Urinary bladder (tissue), 4 donors: ENCODE measurements at places on chromosomes 1 and 21. TPM values are rescaled to one million over a fixed set of nuclear protein-coding genes. Genes with fewer than 3 reads are reported as not detected.

IL20 gene
- not detected for total RNA-seq

HSF2BP gene
- 1.1 TPM for total RNA-seq

DAB1 gene
- total RNA-seq, result 4.9 TPM

FAM177B gene
- total RNA-seq, result 0.53 TPM

AP4B1 gene
- total RNA-seq, result 35.3 TPM

VPS13D gene
- total RNA-seq, result 59.4 TPM
